Stimulated activated CD8-positive, alpha-beta memory T cell treated with anti-CD3 and anti-CD28 coated beads, Interleukin-15, amount 100 ng/mL, for 24 hours (primary cell): ENCODE measurements at places on chromosomes 2 and 18.

DNA sequence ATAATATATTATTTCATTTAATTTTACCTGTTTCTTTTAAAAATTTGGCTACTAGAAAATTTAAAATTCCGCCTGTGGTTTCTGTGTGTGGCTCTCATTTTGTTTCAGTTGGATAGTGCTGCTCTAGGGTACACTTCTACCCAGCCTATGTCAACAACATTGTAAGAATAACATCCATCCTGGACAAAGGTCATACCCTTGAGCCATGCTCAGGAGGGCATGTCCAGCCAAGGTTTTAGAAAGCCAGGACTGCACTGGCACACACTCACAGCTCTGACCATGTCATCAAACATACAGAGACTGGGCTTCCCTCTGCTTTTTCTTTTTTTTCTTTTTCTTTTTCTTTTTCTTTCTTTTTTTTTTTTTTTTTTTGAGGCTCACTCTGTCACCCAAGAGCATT is 96.1 kb downstream of the CTIF start:
- DNase-seq = no peak

- no peak for DNase-seq
Measured at GRCh38 chr18:44156776-44157335, 523.8 kb upstream of the SETBP1 start.

DNA sequence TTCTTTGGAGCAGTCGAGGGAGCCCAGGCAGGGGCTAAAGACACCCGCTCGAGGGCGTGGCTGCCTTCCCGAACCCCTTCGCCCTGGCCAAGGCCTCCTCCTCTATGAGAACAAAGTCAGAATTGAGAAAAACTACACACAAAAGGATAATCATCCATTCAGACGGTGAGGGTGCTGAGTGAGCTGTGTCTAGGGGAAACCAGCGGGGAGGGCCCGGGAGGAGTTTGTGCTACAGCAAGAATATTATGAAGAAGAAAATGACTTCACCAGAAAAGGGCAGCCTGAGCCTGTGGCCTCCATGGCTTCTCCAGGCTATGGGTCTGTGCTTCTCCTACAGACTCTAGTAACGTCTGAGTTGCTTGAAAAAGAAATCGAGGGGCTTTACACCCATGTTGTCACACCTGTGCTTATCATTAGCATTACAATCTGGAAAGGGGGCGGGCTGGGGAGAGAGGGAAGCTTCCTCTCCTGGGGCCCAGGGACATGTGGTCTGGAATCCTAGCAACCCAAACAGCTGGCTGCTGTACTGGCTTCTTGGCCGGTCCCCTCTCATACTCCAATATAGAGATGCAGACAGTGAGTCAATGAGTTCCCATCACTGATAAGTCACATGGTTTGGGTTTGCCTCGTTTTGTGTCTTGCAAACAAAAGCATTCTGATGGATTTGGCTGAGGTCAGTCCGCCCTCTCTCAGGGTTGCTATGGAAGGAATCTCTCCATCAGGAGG is 52.0 kb upstream of the ARL4C start:
- no peak for DNase-seq

DNA sequence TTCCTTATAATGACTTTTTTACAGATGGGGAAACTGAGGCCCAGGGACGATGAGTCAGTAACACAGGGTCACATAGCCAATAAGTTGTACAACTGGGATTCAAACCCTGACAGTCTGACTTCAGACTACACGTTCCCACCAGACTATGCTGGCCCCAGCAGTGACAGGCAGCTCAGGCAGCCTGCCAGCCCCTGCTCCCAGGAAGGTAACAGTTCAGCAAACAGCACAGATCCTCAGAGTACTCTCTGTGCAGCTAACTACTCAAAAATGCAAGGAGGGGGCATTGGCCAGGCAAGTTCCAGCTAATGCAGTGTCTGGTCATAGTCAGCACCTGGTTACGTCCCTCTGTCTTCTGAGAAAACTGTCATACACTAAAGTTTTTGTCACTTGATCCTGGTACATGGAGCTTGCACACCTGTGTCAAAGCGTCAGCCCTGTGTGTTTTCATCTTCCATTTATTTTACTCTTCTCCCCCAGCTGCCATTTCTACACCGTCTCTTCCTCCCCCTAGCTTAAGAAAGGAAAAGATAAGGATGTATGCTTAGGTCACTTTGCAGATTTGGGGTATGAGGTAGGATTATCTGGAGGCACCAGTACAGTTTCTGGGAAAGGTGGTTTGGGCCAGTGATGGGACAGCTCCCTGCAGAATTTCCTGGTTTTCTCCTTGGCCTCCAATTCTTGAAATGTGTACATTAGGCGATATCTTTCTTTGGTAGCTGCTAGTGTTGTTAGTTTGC is 4.5 kb downstream of the SMARCAL1 start:
- no peak for DNase-seq

- DNase-seq = no peak
Measured at GRCh38 chr2:240816584-240817495, 3.2 kb downstream of the KIF1A start.

DNA sequence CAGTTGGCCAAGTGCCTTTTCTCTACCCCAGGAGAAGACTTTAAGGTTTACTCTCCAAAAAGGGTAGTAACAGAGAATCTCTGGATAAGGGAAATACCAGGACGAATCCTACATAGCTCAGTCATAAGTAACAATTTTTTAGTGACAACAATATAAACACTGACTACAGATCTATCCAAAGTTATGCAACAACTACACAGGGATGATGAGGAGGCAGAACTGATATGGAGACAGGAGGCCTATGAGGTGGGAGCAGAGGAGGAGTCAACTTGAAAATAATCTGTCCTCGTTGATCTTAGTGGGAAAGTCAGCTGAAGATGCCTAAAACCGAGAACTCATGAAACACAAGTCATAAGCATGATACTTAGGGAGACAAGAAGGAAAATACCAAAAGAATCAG is 40.2 kb downstream of the SLC35F5 start:
- no peak for DNase-seq

DNA sequence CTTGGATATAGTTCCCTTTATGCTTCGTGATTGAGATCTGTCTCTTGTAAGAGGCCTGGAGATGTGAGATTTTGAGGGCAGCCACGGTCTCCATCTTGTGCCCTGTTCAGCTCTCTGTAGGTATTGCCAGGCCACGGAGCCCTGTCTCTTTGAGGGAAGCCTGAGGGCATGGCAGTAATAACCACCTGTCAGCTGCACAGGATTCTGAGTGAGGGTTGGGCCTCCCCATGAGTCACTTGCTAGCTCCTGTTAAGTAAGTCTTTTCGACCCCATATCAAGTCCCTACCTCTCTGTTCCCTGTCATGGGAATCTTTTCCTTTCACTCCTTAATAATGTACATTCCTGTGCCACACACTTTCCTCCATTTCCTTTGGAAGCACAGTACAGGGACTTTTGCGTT is 20.4 kb downstream of the LYPD6B start:
- no peak for DNase-seq

DNA sequence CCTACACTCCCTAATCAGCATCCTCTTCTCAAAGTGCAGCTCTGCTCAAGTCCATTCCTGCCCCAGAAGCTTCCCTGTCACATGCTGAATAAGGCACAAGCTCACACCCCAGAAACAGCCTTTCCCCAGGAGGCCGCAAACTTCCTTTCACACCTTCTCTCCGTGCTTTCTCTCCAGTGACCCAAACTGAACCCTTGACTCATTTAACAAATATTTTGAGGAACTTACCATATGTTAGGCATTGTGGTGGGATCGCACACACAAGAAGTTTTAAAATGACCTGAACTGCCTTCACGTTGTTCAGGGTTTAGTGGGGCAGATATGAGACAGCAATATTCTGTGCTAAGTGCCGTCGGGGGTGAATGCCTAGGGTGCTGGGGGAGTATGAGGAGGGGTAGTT is 161.3 kb downstream of the INSIG2 start:
- no peak for DNase-seq

GRCh38 chr2:219441451-219442255 is 7.0 kb downstream of the SPEG start:
- peak; percentile 26 for DNase-seq

GRCh38 chr2:189498205-189498604 is 56.9 kb downstream of the WDR75 start:
- DNase-seq = no peak

GRCh38 chr2:85073033-85073432 is 60.2 kb upstream of the TCF7L1 start:
- no peak for DNase-seq

GRCh38 chr2:132374961-132375360 is 41.6 kb upstream of the GPR39 start:
- no peak for DNase-seq

GRCh38 chr2:23510471-23510870 is 125.5 kb downstream of the KLHL29 start:
- DNase-seq = no peak

DNA sequence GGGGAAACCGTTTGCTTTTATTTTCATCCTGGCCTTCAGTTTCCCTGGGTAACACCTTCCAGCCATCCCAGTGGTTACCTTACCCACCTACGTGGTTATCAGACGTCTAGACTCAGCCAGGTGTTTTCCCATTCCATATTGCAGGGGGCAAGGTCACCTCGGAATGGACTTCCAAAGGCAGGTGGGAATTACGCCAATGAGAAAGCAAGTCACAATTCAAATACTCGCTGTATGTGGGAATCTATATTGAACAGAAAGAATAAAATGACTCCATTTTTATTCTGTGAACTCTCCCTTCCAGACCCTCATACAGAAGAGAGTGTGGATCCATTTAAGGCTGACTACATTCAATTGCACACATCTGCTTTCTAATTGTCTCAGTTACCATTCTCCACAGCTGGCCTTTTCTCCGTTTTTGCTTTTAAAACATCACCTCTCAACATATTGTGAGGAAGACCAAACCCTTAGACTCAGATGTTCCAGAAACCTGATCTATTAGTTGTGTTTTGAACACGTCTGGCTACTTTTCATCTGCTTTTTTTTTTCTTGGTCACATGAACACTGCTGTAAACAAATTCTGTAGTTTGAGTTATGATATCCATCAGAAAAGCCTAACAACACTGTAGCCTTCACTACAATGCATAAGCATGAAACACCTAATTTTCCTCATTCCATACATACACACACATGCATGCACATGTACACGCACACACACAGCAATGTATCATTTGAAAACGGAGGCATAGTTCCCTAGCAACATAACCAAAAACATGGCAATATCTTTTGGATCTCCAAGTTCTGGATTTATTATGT is 59.8 kb downstream of the BCL2 start:
- DNase-seq = no peak

GRCh38 chr2:69805887-69806286 is 23.6 kb upstream of the GMCL1 start:
- DNase-seq = no peak

DNA sequence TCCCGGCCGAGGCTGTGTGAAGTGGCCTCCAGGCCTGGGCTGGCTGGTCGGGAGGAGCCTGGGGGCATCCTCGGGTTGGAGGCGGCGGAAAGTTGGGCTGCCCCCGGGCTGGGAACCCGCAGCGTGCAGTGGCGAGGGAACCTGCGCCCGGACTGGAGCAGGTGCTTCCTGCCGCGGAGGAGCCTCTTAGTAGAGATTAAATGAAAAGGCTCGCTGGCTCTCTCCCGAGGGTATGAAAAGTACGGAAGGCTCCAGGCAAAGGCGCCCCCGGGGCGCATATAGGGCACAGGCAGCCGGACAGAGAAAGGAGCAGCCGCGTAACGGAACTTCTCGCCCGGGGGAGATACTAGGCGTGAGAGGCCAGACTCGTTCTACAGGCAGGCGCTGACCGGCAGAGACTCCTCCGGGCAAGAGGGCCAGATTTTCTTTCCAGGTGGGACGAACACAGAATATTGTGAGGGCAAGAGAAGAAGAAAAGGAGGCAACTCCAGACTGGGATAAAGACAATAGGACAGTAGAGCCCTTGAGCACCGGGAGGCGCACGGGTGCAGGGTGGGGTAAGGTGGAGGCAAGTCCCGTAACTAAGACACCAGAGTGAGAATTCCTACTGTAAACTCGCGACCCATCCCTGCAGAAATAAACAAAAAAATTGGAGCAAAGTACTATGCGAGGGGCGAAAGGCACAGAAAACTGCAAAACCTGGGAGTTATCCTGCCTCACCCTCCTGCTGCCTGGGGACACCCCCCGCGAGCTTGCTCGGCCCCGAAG is 816 bp downstream of the CDH2 start:
- DNase-seq = no peak

- no peak for DNase-seq
Measured at GRCh38 chr2:61910603-61911002, 5.1 kb downstream of the COMMD1 start.

DNA sequence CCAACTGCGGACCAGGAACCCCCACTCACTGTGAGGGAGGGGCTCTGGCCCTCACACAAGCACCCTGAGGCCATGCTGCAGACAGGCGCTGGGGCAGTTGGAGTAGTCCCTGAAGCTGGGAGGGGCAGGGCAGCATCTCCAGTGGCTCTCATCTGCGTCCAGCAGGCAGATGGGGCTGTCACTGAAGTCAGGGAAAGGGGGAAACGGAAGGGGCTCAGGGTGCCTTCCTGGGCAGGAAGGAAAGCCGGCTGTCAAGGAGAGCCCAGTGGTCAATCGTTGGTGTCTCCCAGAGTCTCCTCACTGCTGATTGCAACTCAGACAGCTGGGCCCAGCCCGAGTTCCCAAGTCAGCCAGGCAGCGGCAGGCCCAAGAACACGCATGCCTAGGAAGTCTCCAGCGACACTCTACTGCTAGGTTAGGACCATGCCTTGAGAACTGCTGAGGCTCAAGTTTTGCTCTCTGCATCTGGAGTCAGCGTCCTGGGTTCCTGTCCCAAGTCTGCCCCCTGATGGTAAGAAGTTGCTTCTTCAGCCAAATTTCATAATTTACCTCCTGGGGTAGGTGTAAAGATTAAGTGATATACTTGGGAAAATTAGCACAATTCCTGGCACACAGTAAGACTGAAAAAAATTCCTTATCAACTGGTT is 27.4 kb upstream of the NMUR1 start:
- no peak for DNase-seq

DNA sequence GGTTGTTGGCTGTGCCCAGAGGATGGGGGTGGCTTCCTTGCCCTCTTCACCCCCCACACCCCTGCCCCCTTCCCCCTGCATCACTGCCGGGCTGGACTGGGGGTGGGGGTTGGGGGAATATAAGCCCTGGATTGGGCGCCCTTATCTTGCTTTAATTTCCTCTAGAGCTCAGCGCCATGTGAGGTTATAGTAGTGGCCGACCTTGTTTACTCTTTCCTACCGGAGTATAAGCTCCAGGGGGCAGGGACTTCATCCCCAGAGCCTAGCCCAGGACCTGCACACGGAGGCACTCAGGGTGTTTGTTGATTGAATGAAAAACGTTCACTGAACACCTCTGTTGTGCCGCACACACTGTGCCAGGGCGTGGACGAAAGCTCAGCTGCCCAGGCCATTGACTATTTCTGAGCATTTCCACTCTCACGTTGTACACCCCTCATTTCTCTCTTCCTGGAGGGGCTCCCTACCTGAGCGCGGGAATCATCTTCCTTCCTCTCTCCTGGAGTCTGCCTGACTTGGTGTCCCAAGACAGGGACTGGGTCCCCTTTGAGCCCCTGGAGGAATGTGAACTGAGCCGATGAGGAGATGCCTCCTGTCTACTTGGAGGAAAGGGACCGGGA is 9.3 kb upstream of the SPATA3 start:
- no peak for DNase-seq

DNA sequence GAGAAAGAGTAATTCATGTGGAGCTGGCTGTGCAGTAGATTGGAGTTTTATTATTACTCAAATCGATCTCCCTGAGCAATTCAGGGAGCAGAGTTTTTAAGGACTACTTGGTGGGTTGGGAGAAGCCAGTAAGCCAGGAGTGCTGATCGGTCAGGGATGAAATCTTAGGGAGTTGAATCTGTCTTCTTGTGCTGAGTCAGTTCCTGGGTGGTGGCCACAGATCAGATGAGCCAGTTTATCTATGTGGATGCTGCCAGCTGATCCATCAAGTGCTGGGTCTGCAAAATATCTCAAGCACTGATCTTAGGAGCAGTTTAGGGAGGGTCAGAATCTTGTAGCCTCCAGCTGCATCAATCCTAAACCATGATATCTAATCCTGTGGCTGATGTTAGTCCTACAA is 17.0 kb upstream of the UGT1A8 start:
- DNase-seq = no peak
